Fibroblast of lung (primary cell): ENCODE measurements at places on chromosomes 7 and 10.

GRCh38 chr7:7696458-7697119, 21.8 kb downstream of the RPA3 start:
- DNase-seq: peak; percentile 63

GRCh38 chr10:82811621-82812020, 936.6 kb downstream of the NRG3 start:
- DNase-seq: no peak

DNA sequence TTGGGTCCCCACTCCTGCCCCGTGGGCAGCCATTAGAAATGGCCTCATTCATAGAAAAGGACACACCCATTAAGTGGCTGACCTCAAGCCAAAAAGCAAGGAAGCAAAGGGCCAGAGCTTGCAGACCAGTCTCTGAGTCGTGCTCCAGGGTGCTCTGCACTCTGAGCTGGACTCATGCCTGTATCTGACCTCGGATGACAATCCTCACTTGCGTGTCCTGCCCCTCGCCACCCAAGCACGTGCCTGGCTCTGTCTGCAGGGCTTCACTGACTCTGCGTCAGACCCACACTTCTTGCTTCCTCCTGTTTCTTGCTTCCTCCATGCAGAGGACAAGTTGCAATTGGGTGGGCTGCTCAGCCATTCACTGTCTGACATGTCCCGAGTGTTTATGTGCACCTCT, 138.8 kb downstream of the OAT start:
- no peak for DNase-seq

DNA sequence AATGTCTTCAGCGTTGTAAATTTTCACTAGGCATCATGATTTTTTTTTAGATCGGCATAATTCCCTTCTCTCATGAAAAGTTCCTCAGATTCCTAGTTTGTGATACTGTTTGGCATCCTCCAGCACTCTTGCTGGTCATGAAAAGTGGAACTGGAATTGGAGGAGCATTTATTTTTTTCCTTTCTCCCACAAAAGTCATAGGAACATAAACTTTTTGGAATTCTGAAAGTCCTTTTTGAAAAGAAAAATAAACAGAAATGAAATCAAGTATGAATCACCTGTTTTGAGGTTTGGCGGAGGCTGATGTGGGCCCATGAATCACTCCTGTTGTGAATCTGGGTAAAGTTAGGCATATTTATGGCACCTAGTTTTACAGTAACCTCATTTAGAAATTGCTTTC, 17.7 kb downstream of the CACNB2 start:
- peak; percentile 86 for DNase-seq

DNA sequence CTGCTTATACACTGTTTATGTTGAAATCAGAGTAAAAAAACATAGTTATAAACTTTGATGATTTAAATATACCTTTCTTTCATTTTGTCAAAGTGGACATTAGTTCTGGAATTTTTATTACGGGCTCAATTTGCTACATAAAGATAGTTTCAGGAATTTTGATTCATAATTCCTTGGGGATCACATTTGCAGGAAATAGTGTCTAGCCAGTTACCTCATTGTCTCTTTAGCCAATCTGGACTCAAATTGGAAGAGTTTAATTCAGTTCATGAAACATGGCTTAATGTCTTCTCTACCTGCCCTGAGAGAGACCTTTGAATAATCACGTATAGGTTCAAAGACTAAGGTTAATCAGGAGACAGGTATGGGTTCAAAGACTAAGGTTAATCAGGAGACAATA, 262.6 kb downstream of the HGF start:
- no peak for DNase-seq

DNA sequence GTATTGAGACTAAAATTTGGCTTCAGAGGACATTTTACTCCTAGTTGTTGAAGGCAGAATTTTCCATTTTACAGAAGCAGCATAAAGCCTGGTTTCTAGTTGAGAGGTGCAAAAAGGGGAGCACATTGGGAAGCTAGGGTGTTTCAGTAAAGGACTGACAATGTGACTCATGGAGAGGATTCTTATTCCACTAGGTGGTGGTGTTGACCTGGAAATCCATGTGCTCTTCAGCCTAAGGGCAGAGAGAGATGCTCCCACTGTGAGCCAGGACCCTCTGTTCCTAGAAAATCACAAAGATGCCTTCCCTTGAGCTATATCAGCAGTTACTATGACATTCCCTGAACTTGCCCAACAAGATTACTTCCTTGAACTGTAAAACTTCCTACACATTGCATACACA, 687.8 kb downstream of the IPMK start:
- peak; percentile 3 for DNase-seq

- DNase-seq: no peak
These were observed 8.4 kb upstream of the C10orf71 start for GRCh38 chr10:49290607-49291006.

DNA sequence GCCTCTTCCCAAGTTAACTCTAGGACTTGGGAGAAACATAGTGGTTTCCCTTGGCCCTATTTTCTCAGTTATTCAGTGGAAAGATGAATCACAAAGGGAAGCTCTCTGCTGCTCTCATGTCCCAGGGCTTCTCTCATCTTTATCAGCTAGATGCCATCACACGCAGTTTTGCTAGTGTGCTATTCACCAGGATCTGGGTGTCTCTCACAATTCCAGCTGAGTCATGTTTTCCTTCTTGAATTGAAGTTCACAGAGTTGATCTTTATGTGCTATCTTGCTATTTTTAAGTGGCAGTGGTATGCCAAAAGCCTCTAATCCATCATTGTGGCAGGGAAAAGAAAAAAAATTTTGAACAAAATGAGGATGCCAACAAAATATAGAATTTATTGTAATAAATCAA, 101.3 kb downstream of the TWIST1 start:
- DNase-seq: peak; percentile 87

DNA sequence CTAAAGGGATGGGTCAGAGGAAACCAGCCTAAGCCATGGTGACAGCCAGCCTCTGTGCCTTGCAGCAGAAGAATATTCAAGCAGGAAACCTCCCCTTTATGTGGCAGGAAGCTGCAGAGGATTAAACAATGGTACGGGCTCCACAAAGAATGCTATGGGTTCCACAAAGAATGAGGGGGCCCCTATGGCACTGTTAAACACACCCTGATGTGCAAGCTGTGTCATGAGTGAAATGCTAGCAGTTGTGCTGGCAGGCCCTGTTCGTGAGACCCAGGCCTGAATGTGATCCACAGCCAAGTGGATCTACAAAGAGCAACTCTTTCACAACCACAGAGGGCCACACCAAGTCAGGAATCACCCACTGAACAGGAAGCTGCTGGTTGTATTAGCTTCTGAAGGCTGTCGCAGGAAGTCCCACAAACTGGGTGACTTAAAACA, 68.9 kb downstream of the MYOF start:
- no peak for DNase-seq

DNA sequence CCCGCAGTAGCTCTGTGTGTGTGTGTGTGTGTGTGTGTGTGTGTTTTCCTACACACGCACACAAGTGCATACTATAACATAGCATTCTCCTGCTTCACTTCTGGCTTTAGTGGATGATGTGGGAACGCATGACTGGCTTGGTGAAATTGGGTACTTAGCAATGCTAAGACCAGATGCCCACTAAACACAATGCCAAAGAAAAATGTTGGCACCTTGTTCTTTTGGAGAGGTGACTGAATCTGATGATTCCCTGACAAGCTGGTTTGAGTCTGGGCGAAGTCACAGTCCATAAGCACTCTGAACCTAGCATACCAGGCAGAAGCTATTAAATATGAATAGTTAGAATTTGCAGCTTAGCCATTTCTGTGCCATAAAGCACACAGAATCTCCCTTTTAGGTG, 68.0 kb upstream of the CDCA7L start:
- no peak for DNase-seq

DNA sequence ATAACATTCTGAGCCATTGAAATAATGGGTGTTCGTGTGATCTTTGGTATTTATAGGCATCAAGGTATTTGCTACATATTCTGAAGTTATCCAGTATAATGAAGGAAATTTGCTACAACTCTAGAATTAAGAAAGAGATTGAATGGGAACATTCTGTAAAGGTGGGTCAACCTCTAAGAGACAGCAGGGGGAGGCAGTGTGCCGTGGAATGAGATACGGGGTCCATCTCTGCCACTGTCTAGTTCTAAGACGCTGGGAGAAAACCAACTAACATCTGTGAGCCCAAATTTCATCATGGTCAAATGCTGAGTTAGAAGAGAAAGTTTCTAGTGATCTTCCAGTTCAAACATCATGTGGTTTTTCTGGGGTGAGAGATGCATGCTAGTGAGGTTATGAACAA, 368.9 kb downstream of the SORCS1 start:
- DNase-seq: no peak

- no peak for DNase-seq
These were observed 6.1 kb downstream of the ZNF398 start for GRCh38 chr7:149153346-149153745.

- DNase-seq: no peak
These were observed 27.9 kb downstream of the ASB13 start for GRCh38 chr10:5638494-5638893.

DNA sequence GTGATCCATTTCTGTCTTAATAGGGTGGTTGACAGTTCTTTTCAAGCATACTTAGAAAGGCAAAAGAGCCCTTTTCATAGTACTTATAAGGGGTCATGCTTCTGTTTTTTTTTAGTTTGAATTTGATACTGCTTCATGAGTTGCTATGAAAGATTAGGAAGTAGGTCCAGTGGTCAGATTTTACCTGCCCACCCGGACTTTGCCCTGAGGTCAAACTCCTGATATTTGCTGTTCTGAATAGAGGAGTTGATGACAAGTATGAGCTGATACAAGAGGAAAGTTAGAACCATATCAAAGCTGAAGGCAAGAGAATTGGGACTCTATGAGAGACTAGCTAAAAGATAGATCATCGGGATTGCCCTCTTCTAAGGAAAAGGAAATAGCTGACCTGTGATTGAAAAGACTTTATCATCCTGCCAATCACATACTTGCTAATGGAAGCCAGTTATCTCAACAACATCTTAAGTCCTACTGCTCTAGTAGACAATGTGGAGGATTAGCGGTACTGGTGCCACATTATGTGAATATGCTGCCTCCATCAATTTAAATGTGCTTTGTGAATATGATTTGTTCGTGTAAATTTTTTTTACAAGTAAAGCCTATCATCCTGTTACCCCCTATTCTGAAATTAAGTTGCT, 37.5 kb upstream of the CYP26C1 start:
- no peak for DNase-seq
